ENCODE measurements at places on chromosomes 12 and 14.

- DNase-seq = no peak
These were observed 51.2 kb upstream of the CAPRIN2 start for GRCh38 chr12:30805959-30806358.

GRCh38 chr14:74558655-74559054 is 53.4 kb downstream of the LTBP2 start:
- no peak for DNase-seq

DNA sequence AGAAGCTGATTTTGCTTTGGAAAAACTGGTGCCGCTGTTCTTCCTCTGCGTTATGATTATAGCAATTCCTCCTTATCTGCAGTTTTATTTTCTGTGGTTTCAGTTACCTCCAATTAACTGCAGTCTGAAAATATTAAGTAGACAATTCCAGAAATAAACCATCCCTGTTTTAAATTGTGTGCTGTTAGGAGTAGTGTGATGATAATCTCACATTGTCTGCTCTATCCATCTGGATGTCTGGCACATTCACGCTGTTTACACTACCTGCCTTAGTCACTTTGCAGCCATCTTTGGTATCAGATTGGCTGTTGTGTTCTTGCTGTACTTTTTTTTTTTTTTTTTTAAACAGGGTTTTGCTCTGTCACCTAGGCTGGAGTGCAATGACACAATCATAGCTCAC is 141.0 kb downstream of the GRIP1 start:
- DNase-seq = no peak

- no peak for DNase-seq
These were observed 57.1 kb downstream of the ATG14 start for GRCh38 chr14:55354500-55354899.

DNA sequence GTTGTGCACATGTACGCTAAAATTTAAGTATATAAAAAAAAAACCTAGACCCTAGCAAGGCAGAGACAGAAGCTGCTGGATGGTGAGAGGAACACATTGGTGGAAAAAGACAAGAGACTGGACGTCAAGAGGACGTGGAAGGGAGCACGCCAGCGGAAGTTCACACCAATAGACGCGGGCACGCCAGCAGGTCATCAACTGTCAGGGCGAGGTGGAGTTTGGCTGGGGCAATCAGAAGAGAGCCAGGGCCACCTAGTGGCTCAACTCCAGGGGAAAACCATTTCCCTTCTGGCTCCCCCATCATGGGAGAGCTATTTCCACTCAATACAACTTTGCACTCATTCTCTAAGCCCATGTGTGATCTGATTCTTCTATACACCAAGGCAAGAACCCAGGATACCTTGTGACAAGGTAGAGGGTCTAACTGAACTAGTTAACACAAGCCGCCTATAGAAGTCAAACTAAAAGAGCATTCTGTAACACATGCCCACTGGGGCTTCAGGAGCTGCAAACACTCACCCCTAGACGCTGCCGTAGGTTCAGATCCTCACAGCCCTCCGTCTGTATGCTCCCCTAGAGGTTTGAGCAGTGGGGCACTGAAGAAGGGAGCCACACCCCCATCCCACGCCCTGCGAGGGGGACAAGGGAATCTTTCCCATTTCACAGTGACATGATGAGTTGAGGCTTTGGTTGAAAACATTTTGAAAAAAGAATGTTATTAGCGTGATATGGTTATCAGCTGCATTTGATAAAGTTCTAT is 702.7 kb downstream of the TMTC2 start:
- no peak for DNase-seq

- DNase-seq = no peak
These were observed 17.5 kb downstream of the APPL2 start for GRCh38 chr12:105218434-105218833.

DNA sequence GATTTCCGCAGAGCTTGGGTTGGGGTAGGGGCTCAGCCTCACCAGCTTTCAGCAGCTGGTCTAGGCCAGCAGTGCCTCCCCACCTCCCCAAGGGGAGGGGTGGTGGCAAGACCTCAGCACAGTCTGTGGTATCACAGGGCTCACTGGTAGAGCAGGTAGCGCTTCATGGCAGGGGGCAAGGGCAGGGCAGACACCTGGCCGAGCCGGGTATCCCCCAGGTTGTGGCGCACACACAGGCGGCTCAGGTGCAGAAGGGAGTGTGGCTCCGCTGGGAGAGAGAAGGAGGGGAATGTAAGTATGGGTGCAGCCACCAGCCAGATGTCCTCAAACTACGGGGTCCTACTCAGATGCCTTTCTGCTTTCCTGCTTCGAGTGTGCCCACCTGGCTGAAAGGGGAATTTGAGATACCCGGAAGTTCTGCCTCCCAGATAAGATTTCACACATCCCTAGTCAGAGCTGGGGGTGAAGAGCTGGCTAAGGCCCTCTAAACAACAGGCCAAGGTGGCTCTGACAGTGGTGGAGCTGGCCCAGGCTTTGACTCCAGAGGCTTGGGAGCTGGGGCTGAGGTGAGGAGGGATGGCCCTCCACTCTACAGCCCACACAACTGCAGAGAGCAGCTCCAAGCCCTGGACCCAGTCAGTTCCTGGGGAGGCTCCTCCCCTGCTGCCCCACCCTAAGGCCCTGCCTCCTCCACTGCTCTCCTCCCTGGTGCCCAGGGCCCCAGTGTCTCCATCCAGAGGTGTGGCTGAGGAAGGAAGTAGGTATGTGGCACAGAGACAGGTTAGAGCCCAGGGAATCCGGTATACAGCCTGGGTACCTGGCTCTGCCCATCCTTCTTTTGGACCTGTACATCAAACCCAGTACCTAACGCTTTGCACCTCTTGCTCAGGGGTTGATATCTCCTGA is 1.8 kb downstream of the SPSB2 start:
- no peak for DNase-seq

- no peak for DNase-seq
These were observed 38.9 kb downstream of the CPSF2 start for GRCh38 chr14:92160619-92161018.

DNA sequence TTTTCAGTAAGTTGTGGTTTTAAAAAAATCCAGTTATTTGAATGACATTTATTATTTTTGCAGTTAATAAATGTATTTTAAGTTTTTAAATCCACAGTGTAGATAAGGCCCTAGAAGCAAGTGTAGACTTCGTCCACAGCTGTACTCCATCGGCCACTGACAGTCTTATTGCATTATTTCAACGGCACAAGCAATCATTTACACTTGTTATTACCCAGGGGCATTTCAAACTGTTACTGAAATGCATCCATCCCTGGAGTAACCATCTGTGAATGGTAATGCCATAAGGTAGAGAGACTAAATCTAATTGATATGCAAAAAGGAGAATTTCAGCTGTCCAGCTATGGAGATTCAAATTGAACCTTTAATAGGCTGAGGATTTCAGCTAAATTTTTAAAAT is 48.4 kb downstream of the BICD1 start:
- DNase-seq = no peak

DNA sequence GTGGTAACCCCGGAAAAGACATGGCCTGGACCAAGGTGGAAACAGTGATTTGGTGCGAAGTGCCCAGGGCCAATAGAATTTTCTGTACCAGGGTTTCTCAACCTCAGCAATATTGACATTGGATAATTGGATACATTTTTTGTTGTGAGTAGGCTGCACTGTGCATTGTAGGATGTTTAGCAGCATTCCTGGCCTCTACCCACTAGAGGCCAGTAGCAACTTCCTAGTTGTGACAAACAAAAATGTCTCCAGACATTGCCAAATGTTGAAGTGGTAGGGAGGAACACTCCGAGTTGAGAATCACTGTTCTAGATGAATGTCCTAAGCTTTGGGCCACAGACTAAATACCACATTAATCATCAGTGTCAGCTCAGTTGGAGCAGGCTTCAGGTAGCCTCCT is 6.2 kb upstream of the CGRRF1 start:
- no peak for DNase-seq

DNA sequence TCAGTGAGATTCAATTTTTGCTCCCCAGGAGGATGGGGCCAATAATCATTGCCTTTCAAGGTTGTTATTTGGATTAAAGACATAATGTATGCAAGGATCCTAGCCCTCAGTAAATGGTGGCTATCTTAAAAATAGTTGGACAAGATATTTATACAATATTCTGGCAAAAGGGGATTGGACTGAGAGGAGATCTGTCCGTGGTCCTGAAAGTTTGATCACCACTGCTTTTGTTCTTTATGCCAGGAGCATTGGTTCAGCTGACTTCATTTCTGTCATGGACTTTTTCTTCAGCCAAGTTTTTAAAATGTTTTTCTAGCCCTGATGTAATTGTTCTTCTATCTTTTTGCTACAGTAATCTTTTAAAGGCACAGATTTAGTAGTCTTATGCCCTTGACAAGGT is 70.2 kb upstream of the TCL1A start:
- DNase-seq = no peak

DNA sequence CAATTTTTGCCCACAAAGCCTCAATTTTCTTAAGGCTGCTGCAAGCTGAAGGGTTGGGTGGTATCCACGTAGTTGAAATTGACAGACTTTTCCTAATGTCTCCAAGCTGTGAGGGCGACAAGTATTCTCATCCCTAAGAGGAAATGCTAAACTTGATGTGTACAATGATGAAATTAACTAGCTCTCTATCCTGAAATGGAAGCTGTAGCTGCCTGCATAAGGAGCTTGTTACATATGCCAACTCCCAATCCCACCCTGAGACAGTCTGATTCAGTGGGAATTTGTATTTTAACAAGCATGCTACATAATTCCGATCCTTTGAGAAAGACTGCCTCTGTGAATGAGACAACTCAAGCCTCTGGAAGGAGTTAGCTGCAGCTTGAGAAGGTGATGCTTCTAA is 45.7 kb upstream of the MDM1 start:
- no peak for DNase-seq

DNA sequence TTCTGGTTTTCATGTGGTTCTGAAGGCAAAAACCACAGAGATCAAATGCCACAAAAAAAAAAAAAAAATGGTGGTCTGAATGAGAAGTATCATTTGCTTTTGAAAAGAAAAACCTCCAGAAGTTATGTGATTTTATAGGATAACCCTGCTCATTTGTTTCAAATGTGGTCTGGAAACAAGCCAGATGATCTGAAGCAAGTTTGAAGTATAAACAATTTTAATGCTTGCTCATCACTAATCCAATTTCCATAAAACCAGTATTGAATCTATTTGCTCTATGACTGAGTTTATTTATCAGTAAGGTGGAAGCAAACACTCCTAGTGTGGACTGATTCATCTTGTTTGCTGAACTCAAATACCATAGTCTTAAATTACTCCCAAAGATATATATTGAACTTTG is 407.3 kb upstream of the FLRT2 start:
- no peak for DNase-seq

DNA sequence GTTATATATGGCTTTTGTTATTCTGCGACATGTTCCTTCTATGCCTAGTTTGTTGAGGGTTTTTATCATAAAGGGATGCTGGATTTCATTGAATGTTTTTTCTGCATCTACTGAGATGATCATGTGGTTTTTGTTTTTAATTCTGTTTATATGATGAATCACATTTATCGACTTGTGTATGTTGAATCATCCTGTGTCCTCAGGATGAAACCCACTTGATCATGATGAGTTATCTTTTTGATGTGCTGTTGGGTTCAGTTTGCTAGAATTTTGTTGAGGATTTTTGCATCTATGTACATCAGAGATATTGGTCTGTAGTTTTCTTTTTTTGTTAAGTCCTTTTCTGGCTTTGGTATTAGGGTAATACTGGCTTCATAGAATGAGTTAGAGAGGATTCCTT is 291.2 kb downstream of the AKAP6 start:
- DNase-seq = no peak

DNA sequence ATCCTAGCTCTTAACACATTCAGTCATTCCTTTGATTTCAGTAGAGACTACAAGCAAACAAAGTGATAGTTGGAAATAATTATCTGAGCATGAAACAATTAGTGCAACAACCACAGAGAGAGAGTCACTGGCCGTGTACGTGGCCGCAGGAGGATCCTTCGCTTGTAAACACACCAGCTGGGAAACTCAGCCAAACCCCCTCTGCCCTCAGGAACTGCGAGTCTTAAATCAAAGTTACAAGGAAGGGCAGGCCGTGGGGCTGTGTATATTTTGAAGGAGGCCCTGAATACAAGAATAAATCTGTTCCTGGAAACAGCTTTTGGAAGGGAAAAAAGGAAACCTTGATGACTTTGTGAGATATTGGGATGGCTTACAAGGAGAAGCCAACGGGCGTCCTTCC is 164.5 kb downstream of the ANO2 start:
- no peak for DNase-seq

DNA sequence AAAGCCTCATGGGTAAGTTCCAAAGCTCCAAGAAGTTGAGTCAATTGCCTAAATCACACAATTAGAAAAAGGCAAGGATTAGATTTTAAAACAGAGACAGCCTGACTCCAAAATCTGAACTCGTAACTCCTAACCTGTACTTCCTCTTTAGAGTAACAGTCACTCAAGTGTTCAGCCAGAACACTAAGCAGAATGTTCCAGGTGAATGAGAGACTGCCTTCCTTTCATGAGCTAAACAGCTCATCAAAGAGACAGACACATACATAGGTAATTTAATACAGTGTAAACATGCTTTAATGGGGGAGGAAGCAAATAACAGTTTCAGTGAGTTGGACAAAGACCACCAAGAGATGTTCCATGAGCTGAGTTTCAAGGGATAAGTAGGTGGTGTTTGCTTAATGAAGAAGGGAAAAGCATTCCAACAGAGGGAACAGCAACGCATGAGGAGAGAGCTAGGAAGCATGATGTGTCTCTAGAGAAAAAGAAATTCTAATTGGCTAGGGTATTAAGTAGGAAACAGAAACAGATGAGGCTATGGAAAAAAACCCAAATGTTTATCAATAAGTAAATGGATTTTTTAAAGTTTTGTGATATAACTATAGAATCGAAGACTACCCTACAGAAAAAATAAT is 403.9 kb downstream of the MED13L start:
- no peak for DNase-seq

- no peak for DNase-seq
These were observed 149.6 kb downstream of the SLC38A6 start for GRCh38 chr14:61130512-61131260.

- no peak for DNase-seq
These were observed 146.3 kb upstream of the RMST start for GRCh38 chr12:97316321-97316720.

DNA sequence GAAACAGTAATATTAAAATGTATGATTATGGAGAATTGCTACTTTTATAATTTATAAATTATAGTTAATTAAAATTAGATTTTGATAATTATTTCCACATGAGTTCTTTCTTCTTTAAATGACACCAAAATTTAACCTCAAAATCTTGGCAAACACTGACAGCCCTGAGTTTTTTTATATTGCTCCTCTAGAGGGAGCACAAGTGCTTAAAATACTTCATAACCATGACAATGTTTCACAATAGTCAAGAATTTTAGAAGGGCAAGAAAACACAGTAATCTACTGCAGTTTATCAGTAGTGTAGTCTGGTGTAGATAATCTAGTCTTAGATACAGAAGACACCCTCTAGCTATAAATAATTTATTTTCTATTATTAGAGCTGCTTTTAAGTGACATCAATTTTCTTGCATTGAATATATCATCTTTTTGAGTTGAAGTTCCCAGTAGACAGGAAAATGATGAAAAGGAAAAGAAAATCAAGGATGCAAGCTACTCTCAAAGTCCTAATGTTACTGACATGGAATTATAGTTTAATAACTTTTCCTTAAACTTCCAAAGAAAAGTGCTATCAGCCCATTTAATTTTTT is 14.3 kb upstream of the PTGER2 start:
- no peak for DNase-seq
